CD4-positive, alpha-beta T cell (primary cell): ENCODE measurements at places on chromosomes 3 and 15.

DNA sequence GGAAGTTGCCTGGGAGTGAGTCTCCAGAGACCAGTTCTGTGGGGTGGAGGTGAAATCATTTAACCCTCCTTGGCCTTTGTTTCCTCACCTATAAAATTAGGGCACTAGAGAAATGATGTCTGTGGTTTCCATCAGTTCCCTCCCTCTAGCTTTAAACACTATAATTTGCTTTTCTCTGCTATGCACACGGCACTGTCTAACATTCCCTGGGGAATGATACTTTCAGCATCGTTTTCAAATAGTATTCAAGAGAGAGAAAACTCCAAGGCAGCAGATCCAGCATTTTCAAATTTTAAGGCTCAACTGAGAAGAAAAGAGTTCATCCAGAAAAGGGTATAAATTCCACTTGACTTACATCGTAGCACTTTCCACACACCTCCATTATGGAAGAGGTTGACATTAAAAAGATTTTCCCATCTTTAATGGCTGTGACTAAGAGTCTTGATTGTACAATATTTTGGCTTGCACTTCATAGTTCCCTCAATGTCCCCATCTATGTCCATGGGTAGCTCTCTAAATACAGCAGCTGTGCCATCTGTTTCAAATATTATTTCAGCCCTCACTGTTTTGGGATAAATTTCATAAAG lies 137.7 kb upstream of the ZPLD1 start:
- no peak for DNase-seq

- no peak for DNase-seq
These were observed 61.8 kb downstream of the CFAP20DC start for GRCh38 chr3:58988041-58988440.

GRCh38 chr3:52521881-52522650 lies 11.6 kb downstream of the NT5DC2 start:
- no peak for DNase-seq

DNA sequence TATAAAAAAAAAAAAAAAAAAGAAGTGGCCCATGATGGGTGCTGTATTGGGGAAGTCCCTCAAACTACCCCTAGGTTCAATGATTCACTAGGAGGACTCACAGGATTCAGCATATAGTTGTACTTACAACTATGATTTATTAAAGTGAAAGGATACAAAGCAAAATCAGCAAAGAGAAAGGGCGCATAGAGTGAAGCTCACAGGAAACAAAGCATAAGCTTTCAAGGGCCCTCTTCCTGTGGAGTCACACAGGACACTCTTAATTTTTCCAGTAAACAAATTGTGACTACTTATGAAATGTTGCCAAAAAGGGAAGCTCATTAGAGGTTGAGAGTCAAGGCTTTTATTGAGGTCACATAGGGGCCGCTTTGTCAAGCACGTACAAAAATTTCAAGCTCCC lies 153.7 kb upstream of the GAP43 start:
- DNase-seq = no peak

GRCh38 chr3:161987933-161988332 lies 491.3 kb downstream of the OTOL1 start:
- DNase-seq = no peak

GRCh38 chr3:9716801-9717555 lies 13.3 kb downstream of the CPNE9 start:
- no peak for DNase-seq

DNA sequence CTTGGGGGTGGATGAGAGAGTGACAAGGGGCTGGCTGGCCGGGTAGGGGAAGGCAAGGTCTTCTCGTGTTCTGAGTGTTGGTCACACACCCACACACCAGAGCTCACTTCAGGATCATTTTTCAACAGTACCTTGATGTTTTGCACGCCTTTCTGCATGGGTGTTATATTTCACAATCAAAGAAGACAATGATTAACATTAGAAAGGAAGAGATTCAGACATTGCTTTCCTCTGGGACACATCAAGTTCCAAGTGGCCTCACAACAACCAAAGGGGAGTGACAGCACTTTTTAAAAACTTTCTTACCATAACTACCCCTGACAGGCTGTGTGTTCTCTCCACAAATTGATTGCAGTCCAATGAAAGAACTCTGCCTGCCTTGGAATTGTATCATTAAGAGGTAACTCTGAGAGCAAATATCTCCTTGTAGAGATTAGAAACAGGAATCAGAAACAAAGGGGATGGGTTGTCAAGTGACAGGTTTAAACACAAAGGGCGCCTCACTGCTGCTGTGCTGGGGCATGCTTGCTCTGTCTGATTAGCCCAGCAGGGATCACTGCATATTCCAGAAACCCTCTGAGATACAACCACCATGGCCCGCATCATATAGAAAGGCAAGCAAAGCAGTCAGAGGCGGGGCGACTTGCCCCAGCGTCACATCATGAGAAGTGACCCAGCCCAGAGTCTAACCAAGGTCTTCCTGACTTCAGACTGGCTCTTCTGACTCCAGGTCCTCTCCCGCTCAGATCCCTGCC lies 230.8 kb downstream of the FEZF2 start:
- no peak for DNase-seq

DNA sequence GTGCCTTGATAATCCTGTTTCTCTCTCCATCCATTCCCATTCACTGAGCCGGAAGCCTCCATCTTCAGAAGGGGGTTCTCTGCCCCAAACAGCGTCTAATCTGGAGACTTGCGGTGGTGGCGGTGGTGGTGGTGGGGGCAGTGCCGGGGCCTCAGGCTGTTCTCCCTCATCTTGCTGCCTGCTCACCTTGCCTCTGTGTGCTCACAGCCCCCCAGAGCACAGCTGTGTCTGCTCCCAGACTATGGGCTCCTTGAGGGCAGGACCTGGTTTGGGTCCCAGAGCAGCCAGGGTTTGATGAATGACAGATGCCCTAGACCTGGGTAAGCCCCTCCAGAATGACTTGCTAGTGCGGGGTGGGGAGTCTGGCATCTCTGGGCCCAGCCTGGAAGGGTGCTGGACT lies 430 bp upstream of the PSTPIP1 start:
- no peak for DNase-seq

DNA sequence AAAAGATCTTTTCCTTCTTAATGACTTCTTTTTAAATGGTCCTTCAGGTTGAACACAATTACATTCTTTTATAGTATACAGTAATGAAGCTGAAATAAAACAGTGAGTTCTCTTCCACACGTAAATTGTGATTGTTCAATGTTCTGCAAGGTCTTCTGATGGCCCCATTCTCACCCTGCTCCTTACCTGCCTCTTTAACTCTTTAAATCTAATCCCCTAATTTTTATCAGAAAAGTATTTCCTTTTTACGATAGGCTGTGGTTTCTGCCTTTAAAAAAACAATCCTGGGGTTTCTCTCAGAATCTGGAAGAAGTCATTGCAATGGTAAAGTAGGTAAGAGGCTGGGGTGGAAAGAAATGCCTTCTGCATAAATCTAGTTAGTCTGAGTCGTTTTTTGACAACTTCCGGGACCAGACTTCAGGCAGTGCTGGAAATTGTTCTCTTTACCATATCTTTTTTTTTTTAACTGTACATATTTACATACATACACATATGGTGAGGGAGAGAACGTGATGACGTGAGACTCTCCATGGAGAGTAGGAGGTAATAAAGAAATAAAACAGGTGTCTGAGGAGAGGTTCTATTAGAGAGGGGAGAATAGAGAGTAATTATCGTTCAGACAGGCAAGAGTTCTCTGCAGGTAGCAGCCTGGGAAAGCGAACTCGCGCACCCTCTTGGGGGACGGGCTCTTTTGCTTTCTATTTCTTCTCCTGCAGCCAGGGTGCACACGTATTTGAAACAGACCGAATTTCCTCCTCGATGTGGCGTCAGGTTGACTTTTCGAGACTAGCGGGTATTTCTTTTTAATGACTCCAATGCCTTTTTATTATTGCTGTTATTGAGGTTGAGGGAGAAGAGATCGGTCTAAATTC lies at the start of gene SIDT1:
Gene SIDT1 (plus strand): TSS at position 730 of the 872 bp plus-strand sequence. CDS start 467 bp downstream, outside the sequence.
- DNase-seq = peak; percentile 70

DNA sequence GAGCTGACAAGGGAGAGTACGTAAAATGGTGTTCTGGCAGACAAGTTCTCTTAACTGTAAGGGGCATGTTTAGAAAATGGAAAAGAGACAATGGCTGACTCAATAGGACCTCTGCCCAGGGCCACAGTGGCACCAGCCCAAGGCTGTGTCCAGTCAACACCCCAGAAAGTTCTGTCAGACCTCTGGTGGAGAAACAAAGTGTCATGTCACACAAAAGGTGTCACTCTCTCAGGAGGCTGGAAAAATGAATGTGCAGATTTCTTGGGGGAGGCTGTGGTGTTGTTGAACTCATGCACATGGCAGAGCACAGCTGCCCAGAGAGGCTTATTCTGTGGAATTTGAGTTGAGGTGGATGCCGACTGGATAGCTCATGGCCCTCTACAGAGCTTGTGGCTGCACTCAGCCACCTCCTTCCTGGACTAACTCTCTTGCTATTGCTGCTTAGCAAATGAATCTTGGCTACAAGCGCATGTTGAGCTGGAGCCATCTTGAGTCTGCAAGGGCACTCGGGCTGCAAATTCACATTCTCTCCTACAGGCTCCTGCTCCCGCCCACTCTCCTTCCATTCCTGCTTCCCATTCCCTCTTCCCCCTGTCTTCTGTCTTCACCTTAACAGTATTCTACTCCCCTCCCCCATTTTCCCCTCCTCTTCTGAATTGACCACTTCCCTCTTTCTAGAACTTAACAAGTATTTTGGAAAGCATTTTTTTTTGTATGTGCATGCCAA lies 55.8 kb upstream of the SLC7A14 start:
- DNase-seq = no peak

DNA sequence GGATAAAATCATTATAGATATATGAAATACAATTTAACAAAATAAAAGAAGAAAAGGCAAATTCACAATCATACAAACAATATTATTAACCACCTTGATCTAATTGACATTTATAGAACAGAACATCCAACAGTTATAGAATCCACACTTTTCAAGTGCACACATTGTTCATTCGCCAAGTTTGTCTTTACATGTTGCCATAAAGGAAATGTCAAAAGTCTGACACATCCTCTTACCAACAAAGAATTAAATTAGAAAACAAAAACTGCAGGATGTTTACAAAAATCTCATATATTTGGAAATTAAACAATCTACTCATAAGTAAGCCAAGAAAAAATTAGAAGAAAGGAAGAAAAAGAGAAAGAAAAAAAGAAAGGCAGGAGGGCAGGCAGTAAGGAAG lies 909.2 kb upstream of the EPHA6 start:
- no peak for DNase-seq

DNA sequence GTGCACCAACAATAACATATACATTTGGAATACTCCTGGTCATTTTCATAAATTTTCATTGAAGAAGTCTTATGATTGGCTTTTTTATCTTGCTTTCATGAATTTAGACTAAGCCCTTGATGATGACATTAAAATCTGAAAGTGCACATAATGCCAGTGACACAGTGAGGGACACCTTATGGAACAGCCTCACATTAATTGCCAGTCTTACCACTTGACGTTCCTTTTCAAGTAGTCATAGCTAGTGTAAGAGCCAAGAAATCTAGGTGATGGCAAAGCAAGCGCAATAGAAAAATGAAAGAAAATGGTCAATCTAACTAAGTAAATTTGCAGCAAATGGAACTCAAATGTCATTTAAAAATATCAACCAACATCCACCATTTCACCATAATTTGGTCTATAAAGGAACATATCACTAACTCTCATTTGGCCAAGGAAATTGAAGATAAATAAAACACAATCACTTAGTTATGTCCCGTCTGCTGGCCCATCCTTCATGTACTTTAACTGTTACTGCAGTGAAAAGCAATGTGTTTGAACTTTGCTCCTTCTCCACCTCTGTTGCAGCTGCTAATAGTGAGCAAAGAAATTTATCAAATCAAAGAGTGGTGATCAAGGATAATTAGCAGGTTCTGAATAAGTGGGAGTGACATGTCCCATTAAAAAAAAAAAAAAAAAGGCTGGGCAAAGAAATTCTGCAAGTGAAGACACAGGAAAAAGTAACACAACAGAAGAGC lies 110.0 kb downstream of the TJP1 start:
- DNase-seq = no peak

DNA sequence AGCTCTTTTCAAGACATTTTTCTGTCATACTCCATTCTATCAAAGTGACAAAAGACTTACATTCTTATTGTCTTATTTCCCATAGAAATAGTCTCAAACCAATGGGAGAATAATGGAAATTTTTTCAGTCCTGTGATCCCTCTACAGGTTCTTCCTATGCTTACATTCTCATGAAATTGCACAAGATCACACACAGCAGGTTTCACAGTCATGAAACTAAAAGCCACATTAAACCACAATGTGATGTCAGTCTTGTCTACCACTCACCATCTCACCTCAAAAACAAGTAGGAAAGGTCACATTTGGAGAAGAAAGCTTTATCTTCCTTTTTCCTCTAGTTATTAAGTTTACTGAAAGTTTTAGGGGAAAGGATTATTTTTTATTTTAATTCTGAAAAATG lies 161.0 kb upstream of the RORA start:
- no peak for DNase-seq

DNA sequence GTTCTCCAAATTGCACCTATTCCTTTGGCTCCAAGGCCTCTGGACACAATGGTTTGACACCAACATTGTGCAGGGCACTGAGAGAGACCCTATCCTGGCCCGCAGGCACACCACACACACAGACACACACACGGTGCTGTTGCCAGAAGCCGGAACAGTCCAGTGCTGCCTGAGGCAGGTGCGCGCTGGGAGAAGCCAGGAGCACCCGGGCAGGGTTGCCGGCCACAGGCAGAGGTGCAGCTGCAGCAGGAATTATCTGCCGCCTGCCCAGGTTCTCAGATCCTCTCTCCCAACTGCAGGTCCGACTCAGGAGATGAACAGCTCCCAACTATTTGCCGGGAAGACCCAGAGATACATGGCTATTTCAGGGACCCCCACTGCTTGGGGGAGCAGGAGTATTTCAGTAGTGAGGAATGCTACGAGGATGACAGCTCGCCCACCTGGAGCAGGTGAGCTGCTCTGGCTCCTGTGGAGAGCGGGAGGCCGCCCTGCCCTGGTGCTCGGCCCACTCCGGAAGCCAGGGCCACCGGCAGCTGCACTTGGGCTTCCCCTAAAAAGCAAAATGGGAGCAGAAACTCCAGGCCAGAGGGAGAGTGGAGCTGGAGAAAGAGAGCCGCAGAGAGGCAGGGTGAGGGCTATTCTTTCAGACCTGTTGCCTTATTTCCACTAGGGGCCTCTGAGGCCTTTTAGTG lies 42.9 kb downstream of the CHDH start:
- DNase-seq = no peak

DNA sequence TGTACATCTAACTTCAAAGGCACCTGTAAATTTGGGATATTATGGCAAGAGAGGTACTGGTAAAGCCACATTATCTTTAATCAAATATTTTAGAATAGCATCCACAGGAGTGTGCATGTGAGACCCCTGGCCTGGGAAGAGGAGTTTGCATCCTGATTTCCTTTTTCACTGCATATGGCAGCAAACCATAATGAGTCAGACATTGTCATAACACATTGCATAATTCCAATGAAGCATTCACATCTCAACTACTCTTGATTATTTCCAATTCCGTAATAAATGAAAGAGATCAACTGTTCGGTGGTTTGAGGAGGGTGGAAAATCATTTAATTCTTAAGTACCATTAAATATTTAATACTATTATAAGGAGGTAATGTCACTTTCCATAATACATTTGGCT lies 215.0 kb downstream of the MECOM start:
- no peak for DNase-seq

- no peak for DNase-seq
These were observed 5.2 kb downstream of the NGRN start for GRCh38 chr15:90270502-90271150.

GRCh38 chr3:179666030-179666429 lies 13.2 kb downstream of the USP13 start:
- no peak for DNase-seq

- no peak for DNase-seq
These were observed 175.9 kb downstream of the VGLL3 start for GRCh38 chr3:86814918-86815655.
